ENCODE measurements at places on chromosomes 3 and 15.

GRCh38 chr15:58136731-58137130 lies 1.4 kb upstream of the AQP9 start:
- no peak for DNase-seq

DNA sequence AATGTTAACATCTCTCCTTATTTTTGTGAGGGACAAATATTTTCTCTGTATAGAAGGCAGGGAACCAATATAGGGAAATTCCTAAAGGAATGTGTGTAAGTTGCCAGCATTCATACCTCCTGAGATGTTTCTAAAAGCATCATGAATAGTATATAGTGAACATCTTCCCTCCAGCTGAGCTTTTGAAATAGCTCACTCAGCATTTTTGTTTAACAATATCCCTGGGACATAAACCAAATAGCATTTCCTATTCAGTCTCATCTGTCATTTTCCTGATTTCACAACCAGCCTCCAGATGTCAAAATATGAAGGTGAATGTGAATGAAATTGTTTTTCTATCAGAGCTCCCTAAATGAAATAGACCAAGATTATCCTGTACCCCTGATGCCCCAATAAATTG lies 137.2 kb downstream of the PPM1L start:
- DNase-seq = no peak

DNA sequence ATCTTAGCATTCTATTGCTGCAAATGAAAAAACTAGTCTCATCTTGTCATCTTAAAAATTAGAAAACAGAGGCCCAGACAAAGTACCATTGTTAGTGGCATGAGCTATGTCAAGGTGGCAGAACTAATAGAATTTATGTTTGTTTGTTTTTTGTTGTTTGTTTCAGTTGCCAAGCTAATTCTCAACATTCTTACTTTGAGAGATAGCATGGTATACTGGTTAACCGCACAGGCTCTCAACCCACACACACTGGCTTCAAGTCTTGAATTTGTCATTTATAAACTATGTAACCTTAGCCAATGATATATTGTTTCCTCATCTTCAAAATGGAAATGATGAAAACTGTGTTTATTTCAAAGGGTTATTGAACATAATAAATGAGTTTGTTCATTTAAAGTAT lies 367.6 kb upstream of the PLSCR5 start:
- DNase-seq = no peak

DNA sequence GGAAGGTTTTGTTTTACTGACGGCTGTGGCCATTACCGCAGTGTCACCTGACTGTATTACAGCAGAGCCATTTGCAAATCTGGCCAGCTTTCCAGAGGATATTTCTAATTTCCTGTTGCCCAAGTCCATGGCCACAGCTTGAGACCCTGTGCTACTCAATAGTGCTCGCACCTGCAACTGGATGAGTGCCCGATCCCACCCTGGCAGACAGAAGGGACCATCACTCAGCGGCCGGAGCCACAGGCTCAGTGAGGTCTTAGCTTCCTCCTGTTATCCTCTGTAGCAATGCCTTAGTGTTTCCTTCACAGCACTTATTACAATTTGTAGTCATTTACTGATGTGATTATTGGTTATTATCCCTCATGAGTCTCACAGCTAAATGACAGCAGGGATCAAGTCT lies 184.8 kb downstream of the LRRN1 start:
- DNase-seq = no peak

GRCh38 chr3:158531334-158531733 lies 39.7 kb upstream of the MLF1 start:
- DNase-seq = no peak

- no peak for DNase-seq
These were observed 691.5 kb upstream of the CCDC54 start for GRCh38 chr3:106685745-106686144.

- DNase-seq = no peak
These were observed 31.5 kb upstream of the SLC2A2 start for GRCh38 chr3:171058058-171058457.

DNA sequence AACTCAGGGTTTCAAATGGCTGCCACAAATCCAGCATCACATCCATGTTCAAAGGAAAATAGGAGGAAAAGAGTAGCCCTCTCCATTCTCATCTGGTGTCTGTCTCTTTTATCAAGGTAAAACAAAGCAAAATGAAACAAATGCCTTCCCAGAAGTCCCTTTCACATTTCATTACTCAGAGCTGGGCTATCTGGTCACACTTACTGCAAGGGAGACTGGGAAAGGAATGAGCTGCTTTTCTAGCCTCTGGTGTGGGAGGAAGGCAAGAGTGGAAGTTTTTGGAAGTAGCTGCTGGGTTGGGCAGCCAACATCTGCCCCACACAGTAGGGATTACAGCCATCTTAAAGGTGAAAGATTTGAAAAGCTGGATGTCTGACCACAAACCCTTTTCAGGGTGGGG lies 51.8 kb downstream of the KLF15 start:
- DNase-seq = no peak

DNA sequence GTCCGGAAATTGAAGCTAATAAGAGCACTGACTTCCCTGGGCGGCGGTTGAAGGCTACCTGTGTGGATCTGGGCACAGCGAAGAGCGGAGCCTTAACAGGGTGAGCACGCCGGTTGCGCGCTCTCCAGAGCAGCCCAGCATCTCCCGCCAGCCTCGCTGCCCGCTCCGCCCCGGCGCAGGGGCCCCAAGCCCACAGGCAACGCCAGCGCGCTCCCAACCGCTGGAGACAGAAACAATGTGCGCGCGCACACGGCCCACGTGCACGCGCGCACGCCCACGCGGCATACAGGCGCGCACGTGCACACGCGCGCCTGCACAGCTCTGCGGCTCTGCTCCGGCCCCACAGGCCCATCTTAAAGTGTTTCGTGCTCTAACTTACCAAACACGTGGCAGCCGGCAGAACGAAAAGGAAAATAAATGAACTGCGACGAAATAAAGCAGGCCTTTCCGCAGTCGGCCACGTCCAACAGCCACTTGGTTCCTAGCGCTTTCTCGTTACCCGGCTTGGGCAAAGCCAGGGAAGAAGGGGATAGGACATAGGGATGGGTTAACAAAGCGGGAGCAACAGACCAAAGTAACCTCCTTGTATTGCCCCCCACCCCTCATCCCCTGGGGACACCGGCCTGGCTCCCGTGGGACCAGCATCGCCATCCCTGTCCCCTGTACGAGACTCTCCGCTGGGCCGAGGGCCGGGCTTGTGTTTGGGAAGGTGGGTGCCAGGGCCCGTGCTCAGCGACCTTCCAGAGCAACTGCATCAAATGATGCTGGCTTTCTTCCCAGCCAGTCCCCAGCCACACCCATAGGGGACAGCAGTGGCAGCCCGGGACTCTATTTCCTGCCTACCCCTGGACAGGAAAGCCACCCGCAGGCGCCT lies 203.7 kb downstream of the ABHD5 start:
- peak; percentile 74 for DNase-seq

GRCh38 chr3:188472336-188472735 lies 318.4 kb downstream of the LPP start:
- no peak for DNase-seq

GRCh38 chr15:50916400-50916799 lies 7.9 kb downstream of the AP4E1 start:
- DNase-seq = no peak

GRCh38 chr15:40722934-40723333 lies 28.0 kb downstream of the RAD51 start:
- DNase-seq = no peak

GRCh38 chr3:170508839-170509238 lies 77.0 kb downstream of the SLC7A14 start:
- no peak for DNase-seq

- no peak for DNase-seq
These were observed 82.7 kb downstream of the TLE3 start for GRCh38 chr15:70014860-70015490.

DNA sequence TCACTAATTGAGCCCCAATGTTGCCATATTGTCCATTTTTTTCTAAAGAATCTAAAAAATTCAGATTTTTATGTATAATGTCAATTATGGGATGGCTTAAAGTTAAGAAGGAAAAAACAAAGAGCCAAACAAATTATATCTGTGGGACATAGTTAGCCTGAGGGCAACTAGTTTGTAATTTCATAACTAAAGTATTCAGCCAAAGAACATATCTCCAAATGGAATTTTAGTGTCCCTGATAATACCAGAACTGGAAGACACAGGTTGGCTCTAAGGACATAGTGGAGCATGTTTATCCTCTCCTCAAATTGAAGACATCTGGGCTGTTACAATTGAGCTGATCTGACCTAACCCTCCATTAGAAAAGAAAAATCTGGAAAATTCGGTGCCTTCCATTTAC lies 144.2 kb downstream of the IL1RAP start:
- DNase-seq = no peak

DNA sequence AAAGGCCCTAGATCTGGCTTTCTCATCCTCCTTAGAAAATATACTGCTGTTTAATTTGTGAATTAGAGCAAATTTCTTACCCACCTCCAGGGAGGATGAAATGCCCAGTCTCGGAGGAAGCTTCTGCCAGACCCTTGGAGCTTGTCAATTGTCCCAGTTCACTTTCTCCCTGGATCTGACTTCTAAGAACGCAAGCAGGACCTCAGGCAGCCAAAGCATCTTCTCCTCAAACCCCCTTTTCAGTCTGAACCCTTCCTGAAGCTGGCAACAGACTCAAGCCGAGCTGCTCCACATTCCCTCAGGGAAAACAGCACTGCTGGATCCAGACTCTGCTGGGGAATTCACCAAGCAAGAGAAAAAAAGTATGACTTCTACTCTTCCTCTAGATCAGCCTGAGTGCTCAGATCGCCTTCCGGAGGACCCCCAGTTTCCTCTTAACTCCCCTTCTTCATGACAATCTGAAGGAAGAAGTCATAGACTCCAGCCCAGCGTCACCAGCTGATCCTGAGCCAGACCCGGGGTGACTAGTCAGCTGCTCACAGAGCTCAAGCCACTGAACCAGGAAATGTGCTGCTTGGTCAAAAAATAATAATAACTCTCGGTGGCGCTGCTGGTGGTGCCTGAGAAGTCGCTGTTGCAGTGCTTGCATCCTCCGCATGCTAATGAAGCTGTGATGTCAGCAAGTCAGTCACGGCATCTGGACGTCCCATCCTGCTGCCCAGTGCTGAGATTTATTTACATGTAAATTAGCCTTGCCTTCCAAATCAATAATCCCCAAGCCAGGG lies at the start of gene PRICKLE2:
Gene PRICKLE2, minus strand, starts transcription at position 641 of the 785 bp plus-strand sequence. CDS start 26,539 bp downstream, outside the sequence.
- peak; percentile 32 for DNase-seq

GRCh38 chr15:29035336-29036285 lies 149.8 kb downstream of the APBA2 start:
- DNase-seq = no peak

- no peak for DNase-seq
These were observed 159.4 kb upstream of the CHRM5 start for GRCh38 chr15:33808720-33809457.

DNA sequence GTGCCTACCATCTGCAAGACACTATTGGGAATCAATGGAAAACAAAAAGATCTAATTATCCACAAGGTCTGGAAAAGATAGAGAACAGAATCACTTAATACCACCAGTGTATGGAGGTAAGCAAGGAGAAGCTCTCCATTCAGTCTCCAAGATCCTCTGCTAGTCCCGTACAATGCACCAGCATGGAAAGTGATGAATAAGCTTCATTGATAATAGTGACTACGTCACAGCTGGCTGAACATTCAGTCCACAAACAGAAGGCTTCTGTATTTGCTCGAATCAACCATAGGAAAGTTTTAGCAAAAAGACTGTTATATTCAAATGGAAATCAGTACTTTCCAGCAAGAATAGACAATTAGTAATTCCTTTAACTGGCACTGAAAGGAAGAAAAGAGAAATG lies 42.9 kb downstream of the IGSF11 start:
- no peak for DNase-seq

DNA sequence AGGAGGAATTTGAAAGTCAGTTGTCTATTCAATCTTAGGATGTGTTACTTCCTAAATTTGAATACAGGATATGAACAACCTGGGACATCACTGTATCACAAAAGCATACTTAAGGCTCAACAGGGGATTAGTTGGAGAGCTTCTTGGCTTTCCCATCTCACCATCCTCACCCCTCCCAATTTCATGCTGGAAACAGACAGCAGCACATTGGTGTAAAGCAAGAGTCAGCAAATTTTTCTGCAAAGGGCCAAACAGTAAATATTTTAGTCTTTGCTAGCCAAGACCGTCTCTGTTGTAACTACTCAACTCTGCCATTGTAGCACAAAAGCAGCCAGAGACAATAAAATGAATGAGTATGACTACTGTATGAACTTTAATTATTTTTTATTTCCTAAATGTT lies 94.9 kb downstream of the ERC2 start:
- no peak for DNase-seq

DNA sequence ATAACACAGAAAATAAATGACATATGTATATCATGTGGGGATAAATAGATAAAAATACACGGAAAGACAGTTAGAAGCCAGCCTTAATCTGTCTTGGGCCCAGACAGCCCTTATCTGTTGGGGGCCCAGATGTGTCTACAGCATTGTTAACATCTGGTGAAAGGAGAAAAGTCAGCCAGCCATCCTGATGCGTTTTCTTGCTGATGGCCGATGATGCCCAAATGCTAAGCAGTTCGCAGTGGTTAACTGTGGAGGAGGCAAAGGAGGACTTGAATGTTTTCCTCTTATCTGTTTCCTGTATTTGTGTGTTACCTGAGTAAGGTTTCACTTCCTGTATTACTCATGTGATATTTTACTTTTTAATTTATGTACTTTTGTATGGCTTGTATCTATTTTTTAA lies 46.2 kb downstream of the NOX5 start:
- no peak for DNase-seq

- DNase-seq = no peak
These were observed 1.6 kb downstream of the EIF4A2 start for GRCh38 chr3:186784820-186785494.

GRCh38 chr3:48561045-48561736 lies 2.4 kb downstream of the UCN2 start:
- DNase-seq = no peak

GRCh38 chr15:74368121-74368520 lies 675 bp upstream of the CYP11A1 start:
- DNase-seq = no peak

GRCh38 chr3:64871834-64872249 lies 184.0 kb upstream of the ADAMTS9 start:
- DNase-seq = no peak

GRCh38 chr15:73081321-73081958 lies 29.2 kb downstream of the NEO1 start:
- DNase-seq = peak; percentile 16

- no peak for DNase-seq
These were observed 64.5 kb downstream of the ALCAM start for GRCh38 chr3:105431200-105431599.

DNA sequence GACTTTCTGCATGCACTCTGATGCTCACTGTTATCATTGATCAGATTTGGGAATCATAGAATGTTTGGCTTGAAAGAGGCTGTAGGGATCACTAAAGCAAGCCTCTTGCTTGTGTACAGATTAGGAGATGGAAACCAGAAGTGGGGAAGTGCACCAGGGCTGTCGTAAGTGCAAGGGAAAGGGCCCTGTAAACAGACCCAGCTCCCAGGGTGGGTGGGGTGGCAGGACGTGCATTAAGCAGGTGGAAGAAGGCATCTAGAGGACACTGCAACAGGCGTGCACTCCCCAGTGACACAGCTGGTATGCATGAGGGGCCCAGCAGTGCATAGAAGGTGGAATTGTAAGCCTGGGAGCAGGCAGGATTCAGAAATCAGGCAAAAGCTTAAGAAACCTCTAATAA lies 58.0 kb upstream of the SLC7A14 start:
- no peak for DNase-seq

GRCh38 chr15:51051776-51052175 lies 42.9 kb downstream of the TNFAIP8L3 start:
- DNase-seq = no peak

- DNase-seq = no peak
These were observed 28.2 kb upstream of the IL12A start for GRCh38 chr3:159960188-159961148.

GRCh38 chr15:95995375-95996168 lies 334.9 kb upstream of the NR2F2 start:
- DNase-seq = no peak

Measured in HEK293T (cell line).